ENCODE measurements at places on chromosomes 1 and 21.

GRCh38 chr1:87268111-87268510 lies 60.6 kb upstream of the LMO4 start:
- H3K4me3 ChIP-seq = no peak overlapping the region
- H3K36me3 ChIP-seq = no peaks in the 10 kb centered on the region
- no peak for DNase-seq
- no peaks in the 10 kb centered on the region for H3K27me3 ChIP-seq
- no peaks in the 10 kb centered on the region for H3K4me1 ChIP-seq

DNA sequence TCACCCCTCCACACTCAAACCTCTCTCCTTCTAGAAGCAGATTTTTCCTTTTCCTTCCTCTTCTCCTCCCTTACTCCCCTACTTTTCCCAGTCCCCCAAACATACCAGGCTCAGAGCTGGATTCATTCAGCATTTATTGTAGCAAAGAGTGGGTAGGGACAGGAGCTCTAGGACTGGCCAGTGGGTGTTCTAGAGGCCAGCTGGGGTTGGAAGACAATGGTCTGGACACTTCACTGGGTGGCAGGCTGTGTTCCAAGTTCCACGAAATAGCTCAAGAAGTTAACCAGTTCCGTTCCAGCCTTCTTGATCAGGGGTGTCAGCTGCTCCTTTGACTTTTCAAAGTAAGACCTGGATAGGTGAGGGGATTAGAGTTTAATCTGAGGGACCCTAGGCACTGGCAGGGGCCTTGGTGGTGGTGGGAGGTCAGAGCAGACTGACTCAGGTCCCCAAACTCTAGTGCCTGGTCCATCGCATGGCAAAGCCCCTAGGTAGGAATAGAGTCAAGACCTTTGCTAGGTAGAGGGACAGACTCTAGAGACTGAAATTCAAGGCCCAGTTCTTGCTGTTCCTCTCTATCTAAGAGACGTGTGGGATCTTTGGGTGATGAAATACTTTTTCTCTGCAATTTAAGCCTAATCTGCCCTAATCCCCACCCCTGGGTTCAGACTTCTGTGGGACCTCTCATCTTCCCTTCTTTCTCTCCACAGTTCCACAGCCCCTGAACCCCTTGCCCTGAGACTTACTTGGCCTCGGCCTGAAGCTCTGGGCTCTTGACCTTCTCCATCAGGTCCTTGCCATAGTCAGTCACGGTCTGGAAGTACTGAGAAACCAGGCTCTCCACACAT lies 1.0 kb downstream of the APOA2 start:
- H3K4me3 ChIP-seq = peak overlapping the region; percentile 96
- no peaks in the 10 kb centered on the region for H3K36me3 ChIP-seq
- no peak for DNase-seq

DNA sequence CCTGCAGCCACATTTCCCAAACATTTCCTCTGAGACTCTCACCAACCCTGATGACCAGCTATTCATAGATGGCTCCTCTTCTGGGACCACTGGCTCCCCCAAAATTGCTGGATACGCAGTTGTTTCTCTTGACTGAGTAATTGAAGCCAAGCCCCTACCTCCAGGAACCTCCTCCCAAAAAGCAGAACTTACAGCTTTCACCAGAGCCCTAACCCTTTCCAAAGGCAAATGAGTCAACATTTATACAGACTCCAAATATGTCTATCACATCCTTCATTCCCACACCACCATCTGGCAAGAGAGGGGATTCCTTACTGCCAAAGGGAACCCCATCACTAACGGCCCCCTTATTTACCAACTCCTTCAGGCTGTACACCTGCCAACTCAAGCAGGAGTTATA lies 20.3 kb upstream of the CA6 start:
- H3K4me3 ChIP-seq = no peak overlapping the region
- no peak for DNase-seq
- H3K4me1 ChIP-seq = no peaks in the 10 kb centered on the region
- H3K27ac ChIP-seq = no peak overlapping the region
- peaks cover 2% of the 10 kb centered on the region for H3K27me3 ChIP-seq
- no peaks in the 10 kb centered on the region for H3K36me3 ChIP-seq

DNA sequence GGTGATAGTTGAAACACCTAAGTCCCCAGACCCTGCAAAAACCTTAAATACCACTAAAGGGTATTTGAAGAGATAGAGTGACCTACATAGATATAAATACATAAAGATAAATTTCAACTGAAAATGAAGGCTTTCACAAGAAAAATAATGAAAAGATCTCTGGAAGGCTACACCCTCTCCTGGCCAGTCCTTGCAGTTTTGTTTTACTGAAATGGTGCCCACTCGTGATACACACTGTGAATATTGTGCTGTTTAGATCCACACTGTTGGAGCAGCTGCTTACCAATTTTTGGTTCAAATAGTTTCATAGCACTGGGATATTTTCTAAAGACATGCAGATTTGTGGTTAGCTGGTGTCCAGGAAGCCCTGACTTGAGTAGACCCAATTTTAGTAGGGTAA lies 31.5 kb upstream of the RNF187 start:
- no peaks in the 10 kb centered on the region for H3K27me3 ChIP-seq
- H3K4me3 ChIP-seq = no peak overlapping the region
- H3K27ac ChIP-seq = no peak overlapping the region
- no peaks in the 10 kb centered on the region for H3K36me3 ChIP-seq

DNA sequence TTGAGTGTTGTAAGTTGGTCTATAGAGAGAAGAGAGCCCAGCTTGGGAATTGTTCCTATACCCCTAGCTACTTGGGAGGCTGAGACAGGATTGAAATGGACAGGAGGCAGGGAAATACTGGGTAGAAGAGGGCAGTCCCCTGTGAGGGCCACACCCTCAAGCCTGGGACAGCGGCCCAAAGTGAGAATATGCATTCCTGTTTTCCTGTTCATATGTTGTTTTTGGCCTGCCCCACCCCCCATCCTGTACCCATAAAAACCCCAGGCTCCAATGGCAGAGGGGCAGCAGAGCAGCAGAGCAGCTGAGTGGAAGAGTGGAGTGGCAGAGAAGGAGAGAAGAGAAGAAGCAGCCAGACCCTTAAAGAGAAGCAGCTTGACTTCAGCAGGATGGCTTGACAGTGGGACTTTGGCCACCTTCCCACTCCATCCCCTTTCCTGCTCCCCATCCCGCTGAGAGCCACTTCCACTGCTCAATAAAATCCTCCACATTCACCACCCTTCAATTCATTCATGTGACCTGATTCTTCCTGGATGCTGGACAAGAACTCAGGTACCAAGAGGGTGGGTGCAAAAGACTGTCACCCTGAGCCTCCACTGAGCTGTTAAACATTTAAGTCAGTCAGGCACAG lies 70.6 kb upstream of the PUM1 start:
- DNase-seq = no peak
- H3K27me3 ChIP-seq = no peaks in the 10 kb centered on the region
- no peak overlapping the region for H3K27ac ChIP-seq
- no peaks in the 10 kb centered on the region for H3K4me1 ChIP-seq

GRCh38 chr1:95086949-95087533 lies 14.3 kb upstream of the ALG14 start:
- peak overlapping the region; percentile 18 for H3K27ac ChIP-seq
- no peaks in the 10 kb centered on the region for H3K27me3 ChIP-seq
- DNase-seq = no peak
- no peak overlapping the region for H3K4me3 ChIP-seq
